EH (cell line): ENCODE measurements at places on chromosomes 11 and 22.

DNA sequence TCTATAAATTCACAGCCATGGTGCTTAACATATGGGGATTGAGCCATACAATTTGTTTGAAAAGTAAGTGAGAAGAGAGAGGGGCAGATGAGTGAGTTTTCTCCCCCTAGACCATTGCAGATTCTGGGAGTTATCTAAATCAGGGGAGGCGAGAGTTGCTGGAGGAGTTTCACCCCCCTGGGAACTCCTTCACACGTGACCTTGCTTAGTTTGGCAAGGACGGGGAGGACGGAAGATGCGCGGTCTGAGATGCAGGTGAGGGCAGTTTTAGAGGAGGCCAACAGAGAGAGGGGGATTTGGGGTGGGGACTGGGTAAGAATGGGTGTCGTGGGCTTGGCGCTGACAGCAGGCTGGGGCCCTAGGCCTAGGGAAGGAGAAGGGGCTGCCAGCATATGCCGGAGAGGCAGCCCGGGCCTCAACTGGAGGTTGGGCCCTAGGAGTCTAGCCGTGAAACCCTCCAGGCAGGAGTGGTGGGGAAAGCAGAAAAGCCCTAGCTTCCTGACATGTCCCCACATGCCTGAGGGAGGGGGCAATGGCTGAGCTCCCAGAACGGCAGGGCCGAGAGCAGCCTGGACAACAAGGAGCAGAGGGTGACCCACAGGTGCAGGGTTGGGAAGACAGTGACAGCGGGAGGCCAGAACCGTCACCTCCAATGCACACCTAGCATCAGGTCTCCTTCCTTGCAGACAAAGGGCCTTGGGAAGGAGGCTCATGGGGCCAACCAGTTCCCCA, 63.9 kb downstream of the ELFN2 start:
- no peak for DNase-seq

GRCh38 chr11:62646825-62647608, 604 bp upstream of the GANAB start:
- no peak for DNase-seq

- DNase-seq, result no peak
Measured at GRCh38 chr11:57095417-57095816, 86.3 kb upstream of the LRRC55 start.

- no peak for DNase-seq
Measured at GRCh38 chr11:77262803-77263202, 38.7 kb downstream of the GDPD4 start.

GRCh38 chr11:117218133-117218915, 13.5 kb downstream of the PCSK7 start:
- DNase-seq, result peak; percentile 71

DNA sequence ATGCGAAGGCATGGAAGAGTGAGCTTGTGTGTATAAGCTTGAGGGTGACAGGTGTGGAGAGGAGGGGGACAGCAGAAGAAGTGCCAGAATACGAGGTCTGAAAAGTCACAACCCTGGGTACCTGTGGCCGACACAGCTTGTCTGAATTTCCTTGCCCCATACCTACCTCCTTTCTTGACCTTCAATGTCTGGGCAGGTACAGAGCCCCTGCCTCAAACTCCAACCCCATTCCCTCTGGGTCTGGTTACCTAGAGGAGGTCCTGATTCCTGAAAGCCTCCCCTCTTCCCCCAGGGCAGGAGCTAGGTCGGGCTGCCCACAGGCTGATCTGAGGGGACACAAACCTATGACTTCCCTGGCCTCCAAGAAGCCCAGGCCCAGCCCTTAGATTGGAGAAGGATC, 36.6 kb upstream of the FCHSD2 start:
- DNase-seq, result no peak

GRCh38 chr22:44330744-44331660, 18.3 kb upstream of the SHISAL1 start:
- no peak for DNase-seq

DNA sequence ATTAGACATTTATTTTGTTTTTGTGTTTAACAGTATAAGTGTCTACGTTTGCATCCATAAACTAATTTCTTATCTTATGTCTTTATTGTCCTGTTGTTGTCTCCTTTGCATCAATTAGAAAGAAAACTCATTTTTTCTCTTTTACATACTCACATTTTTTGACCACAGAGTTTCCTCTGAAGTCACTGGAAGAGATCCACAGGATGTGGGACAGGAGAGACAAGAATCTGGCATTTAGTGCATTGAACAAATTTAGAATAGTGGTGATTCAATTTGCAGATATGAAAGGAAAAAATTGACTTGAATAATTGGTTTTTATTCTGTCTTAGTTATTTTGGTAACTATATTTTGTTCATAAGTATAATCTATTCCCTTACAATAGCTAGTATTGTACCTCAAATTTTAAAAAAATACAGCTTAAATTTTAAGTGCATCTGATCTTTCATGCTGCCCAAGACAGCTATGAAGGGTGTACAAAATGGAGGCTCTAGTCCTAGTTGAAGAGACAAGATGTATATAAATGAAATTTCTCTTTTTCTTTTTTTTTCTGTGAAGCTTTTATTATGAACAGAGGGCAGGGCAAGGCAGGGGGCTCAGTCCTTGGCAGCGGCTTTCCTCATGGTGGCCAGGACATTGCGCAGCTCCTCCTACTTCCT, 24.4 kb downstream of the HORMAD2 start:
- peak; percentile 40 for DNase-seq

GRCh38 chr11:9847636-9848035, 183.8 kb downstream of the SWAP70 start:
- DNase-seq, result no peak

GRCh38 chr11:75514596-75514995, 11.1 kb downstream of the GDPD5 start:
- DNase-seq, result no peak
